ENCODE measurements at places on chromosomes 16 and 17.

- no peak for DNase-seq
Observed at GRCh38 chr17:54013072-54013471, 190.3 kb downstream of the KIF2B start.

DNA sequence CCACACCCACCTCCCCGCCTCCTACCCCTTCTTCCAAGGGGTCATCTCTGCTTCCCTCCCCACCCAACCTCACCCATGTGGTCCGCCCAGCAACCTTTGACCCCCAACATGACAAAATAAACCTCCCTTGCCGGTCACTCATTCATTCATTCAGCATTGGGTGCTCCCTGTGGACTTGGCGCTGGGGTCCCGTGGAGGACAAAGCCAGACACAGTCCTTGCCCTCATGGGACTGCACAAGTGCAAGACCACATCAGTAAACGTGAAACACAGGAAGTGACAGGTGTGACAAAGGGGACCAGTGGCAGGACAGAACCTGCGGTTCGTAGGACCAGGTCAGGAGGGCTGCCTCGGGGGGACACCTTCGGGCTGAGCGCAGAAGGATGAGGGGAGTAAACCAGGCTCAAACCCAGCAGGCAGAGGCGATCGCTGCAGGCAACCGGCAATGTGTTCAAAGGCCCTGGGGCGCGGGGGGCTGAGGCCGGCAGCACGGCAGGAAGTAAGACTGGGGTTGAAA, 185.4 kb downstream of the SEC14L1 start:
- DNase-seq = no peak

GRCh38 chr17:22492331-22492730, 800.0 kb downstream of the KCNJ18 start:
- no peak for DNase-seq

GRCh38 chr17:2602597-2603017, 9.2 kb downstream of the PAFAH1B1 start:
- DNase-seq = no peak

- DNase-seq = no peak
Observed at GRCh38 chr17:76160896-76161528, 20.0 kb upstream of the FOXJ1 start.

GRCh38 chr17:9924735-9925191, 19.7 kb upstream of the RCVRN start:
- DNase-seq = no peak

GRCh38 chr17:30351735-30352134, 17.9 kb upstream of the TMIGD1 start:
- no peak for DNase-seq

- no peak for DNase-seq
Observed at GRCh38 chr16:77499373-77500285, 64.8 kb upstream of the ADAMTS18 start.

DNA sequence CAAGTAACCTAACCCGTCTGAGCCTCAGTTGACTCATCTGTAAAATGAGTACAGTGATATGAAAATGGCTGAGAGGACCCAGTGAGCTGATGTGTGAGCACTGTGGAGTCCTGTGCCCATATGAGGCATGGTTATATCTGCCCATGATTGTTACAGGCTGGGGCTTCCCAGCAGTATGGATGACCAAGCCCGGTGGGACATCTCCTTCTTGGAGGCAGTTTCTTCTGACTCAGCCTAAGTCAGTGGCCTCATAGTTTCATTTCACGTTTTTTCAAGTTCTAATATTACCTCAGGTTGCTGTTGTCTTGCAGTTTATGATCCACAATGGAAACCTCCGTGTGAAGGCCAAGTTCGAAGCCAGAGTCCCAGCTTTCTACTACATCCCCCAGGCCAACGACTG, 4.8 kb downstream of the ADAP2 start:
- no peak for DNase-seq

GRCh38 chr17:44005527-44006271, 1.3 kb downstream of the NAGS start:
- peak; percentile 20 for DNase-seq

GRCh38 chr17:61536422-61536955, 54.5 kb downstream of the NACA2 start:
- no peak for DNase-seq

GRCh38 chr17:77869665-77870132, 88.8 kb upstream of the TNRC6C start:
- DNase-seq = no peak

- no peak for DNase-seq
Observed at GRCh38 chr17:42519546-42520491, 16.2 kb upstream of the NAGLU start.

DNA sequence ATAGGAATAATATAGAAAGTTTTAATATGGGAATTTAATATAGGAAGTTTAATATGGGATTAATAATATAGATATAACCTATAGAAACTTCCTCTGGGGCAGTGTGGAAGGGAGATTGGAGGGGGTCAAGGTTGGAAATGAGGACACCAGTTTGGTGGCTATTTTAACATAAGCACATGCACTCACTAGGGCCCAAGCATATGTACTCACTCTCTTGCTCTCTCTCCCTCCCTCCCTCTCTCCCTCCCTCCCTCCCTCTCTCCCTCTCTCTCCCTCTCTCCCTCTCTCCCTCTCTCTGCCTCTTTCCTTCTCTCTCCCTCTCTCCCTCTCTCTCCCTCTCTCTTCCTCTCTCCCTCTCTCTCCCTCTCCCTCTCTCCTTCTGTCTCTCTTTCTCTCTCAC, 528.1 kb downstream of the NPIPA7 start:
- DNase-seq = no peak

DNA sequence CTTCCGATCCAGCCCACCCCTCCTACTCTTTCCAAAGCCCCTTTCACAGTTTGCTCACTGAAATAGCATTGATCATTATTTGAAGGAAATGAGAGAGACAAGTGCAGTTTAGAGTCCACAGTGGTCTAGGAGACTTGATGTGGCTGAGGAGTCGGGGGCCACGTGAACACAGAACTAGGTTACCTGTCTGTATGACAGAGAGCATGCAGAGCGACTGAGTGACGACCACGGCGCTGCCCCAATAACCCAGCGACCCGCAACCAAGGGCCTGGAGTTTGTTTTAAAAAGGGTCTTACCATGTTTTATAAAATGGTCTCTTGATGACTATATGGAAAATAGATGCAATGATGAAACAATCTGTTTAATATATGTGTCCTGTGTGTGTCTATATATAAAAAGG, 39.5 kb downstream of the NDEL1 start:
- no peak for DNase-seq

DNA sequence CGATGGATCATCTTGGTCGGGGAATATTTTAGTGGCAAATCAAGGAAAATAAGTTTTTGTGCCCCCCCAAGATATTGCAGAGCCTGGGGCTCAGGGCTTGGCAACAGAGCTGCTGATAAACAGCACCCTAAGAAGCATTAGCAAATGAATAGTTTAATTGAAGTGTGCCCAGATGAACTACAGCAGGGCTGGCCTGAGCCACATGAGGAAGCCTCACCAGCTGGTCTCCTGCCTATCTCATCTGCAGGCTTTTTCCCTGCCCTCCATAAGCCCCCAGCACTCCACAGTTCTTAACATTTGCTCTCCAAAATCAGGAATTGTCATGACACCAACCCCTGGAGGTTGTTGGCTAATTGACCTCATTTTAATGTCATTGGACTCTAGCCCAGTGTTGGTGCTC, 480.2 kb downstream of the HS3ST3B1 start:
- no peak for DNase-seq

DNA sequence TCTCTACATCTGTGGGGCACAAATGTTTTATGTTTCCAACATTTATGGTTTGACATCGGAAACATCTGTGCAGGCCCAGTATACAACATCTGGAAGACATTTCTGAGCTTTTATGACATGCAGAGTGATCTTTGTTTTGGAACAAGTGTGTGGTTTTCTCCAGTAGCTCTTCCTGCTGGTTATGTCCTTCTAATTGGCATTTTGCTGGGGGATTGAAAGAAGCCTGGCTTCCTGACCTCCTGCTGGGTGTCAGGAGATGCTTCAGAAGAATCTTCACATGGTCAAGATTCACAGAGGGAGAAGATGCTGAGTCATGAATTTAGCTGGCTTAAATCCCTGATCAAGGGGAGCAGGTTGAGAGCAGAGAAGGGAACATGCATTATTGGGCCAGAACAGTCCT, 279.5 kb upstream of the MYOCD start:
- no peak for DNase-seq

GRCh38 chr17:73324160-73324475, 12.3 kb upstream of the CDC42EP4 start:
- no peak for DNase-seq

- DNase-seq = no peak
Observed at GRCh38 chr17:82888583-82889495, 49.0 kb upstream of the ZNF750 start.

DNA sequence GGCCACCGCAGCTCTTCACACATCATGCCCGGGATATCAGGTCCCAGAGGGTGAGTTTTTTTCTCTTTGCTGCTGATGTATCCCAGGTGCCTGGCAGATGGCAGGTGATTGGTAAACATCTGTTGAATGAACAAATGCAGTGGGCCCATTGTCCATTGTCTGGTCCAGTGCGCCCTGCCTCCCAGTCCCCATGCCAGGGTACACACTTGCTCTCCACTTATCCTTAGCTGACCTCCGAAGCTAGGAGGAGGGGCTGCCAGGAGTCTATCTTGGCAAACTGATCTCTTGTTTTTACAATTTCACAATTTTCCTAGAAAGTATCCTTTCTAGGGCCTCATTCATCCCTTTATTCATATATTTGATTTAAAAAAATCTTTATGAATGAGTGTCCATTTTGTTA, 196.0 kb downstream of the RAB11FIP4 start:
- no peak for DNase-seq

- no peak for DNase-seq
Observed at GRCh38 chr17:62592341-62593099, 35.0 kb upstream of the MRC2 start.

- no peak for DNase-seq
Observed at GRCh38 chr16:84546669-84547545, 42.4 kb upstream of the MEAK7 start.

- DNase-seq = no peak
Observed at GRCh38 chr17:69874175-69874670, 200.8 kb upstream of the KCNJ16 start.

DNA sequence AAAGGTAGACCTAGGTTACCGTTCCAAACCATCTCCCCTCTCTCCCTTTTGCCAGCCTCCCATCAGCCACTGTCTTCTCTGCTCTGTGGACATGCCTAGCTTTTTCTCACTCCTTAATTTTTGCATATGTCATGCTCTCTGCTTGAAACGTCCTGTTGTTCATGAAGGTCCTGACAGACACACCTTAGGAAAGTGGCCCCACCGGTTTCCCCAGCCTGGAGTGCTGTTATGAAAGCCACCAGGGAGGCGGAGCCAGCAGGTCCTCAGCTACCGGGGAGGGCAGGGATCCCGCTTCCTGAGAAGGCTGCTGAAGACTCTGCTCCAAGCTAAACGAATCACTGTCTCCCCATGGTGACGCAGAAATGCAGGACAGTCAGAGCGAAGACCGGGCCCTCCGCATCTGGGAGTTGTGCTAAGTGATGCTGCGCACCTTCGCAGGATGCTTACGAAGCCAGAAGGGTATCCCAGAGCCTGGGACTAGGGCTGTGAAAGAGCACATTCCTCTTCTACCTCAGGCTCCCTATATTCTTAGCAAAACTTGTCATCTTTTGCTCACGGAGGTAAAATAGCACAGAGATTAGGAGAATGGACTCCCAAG, 2.3 kb upstream of the SLC16A11 start:
- DNase-seq = no peak

All from activated CD4-positive, CD25-positive, alpha-beta regulatory T cell (primary cell).